Transverse colon (tissue), 4 donors: ENCODE measurements at places on chromosomes 2 and 18. TPM values are rescaled to one million over a fixed set of nuclear protein-coding genes. Genes with fewer than 3 reads are reported as not detected.

DNA sequence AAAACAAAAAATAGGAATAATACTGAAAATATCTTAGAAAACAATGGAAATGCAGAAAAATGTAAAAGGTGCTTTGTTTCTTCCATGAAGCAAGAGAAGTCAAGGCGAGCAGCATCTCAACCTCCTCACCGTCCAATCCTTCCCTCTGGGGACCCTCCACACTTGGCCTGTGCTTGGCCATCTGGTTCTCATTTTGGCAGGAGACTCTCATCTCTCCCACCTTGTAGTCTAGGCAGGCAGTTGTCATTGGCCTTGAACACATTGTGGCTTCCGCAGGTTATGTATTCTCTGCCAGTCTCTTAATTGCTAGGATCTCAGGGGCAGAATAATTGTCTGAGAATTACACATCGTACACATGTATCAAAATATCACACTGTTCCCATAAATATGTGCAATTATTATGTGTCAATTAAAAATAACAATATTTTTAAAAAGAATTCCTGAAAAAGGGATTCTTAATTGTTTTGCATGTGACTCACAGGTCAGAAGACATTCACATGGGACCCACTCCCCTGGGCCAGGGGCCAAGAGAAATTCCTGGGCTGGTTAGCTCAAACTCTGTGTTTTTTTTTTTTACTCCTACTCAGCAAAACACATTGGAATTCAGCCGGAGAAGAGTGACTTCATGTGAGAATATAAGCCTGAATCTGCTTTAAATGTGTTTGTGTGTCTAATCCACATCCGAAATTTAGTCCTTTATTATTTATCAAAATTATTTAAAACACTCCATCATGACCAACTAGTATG is 14.0 kb upstream of the ANKRD62 start:
- H3K36me3 ChIP-seq = no peaks in the 10 kb centered on the region
- DNase-seq = no peak
- H3K4me3 ChIP-seq = no peak overlapping the region
- no peaks in the 10 kb centered on the region for H3K4me1 ChIP-seq
- no peaks in the 10 kb centered on the region for H3K27me3 ChIP-seq

- H3K27me3 ChIP-seq = no peaks in the 10 kb centered on the region
- no peak overlapping the region for H3K27ac ChIP-seq
- DNase-seq = no peak
- no peaks in the 10 kb centered on the region for H3K36me3 ChIP-seq
- no peaks in the 10 kb centered on the region for H3K4me1 ChIP-seq
- H3K4me3 ChIP-seq = no peak overlapping the region
Measured at GRCh38 chr18:79693561-79694205, 14.1 kb downstream of the CTDP1 start.

GRCh38 chr2:120740765-120741524 is 5.3 kb downstream of the GLI2 start:
- H3K4me3 ChIP-seq = no peak overlapping the region
- DNase-seq = no peak
- peaks cover 77% of the 10 kb centered on the region for H3K27me3 ChIP-seq
- no peaks in the 10 kb centered on the region for H3K36me3 ChIP-seq

GRCh38 chr2:230130668-230131364 is 62.1 kb upstream of the SLC16A14 start:
- peak overlapping the region; percentile 39 for H3K27ac ChIP-seq
- DNase-seq = peak; percentile 41
- H3K4me3 ChIP-seq = no peak overlapping the region
- no peaks in the 10 kb centered on the region for H3K36me3 ChIP-seq

GRCh38 chr2:17752246-17752645 is 1.4 kb downstream of the SMC6 start:
- peak overlapping the region; percentile 85 for H3K4me3 ChIP-seq
- H3K27me3 ChIP-seq = no peaks in the 10 kb centered on the region
- peaks cover 21% of the 10 kb centered on the region for H3K4me1 ChIP-seq
- no peak for DNase-seq
- no peaks in the 10 kb centered on the region for H3K36me3 ChIP-seq

DNA sequence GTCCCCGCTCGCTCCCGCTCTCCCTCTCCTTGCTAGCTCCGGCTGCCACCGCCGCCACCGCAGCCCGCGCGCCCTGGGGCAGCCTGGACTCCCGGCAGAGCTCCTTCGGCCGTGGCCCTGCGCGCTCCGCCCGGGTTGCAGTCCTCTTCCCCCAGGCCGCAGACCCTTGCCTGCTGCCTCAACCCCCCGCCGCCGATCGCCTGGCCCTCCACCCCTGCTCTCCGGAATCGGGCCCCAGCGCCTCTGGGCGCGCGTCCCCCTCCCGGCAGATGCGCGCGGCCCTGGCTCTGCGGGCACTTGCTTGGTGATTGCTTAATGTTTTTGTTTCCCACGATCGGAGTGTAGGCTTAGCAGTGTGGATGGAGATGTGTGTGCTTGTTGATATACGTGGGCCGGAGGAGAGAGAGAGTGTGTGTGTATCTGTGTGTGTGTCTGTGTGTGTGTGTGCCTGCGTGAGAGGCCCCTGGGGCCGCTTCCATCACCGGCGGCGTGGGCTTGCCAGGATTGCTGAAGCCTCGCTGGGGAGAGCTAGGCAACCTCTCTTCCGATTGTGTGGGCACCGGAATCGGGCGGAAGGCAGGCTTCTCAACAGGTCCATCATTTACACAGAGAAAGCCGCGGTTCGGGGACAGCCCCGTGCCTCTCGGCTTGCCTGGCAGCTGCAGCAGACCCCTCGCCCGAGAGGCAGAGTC is 877 bp downstream of the INHBB start:
- peaks cover 81% of the 10 kb centered on the region for H3K27me3 ChIP-seq
- no peaks in the 10 kb centered on the region for H3K36me3 ChIP-seq
- H3K4me3 ChIP-seq = no peak overlapping the region
- H3K4me1 ChIP-seq = peaks cover 31% of the 10 kb centered on the region
- H3K27ac ChIP-seq = no peak overlapping the region

GRCh38 chr18:39037925-39038324 is 1472.3 kb upstream of the CELF4 start:
- DNase-seq = no peak
- no peaks in the 10 kb centered on the region for H3K36me3 ChIP-seq
- no peak overlapping the region for H3K27ac ChIP-seq

CCDC74B gene
- not detected for total RNA-seq
